Pancreas (tissue), 10 donors: ENCODE measurements at places on chromosomes 3 and 15. TPM values are rescaled to one million over a fixed set of nuclear protein-coding genes. Genes with fewer than 3 reads are reported as not detected.

Gene TRPM1
- not detected for polyA plus RNA-seq

Gene CPN2
- polyA plus RNA-seq: not detected

- no peak for DNase-seq
These were observed 28.6 kb upstream of the CLSTN2 start for GRCh38 chr3:139906418-139906817.

GRCh38 chr15:94080416-94080815 is 150.9 kb upstream of the MCTP2 start:
- no peak for DNase-seq

Gene RETNLB
- not detected for polyA plus RNA-seq

DNA sequence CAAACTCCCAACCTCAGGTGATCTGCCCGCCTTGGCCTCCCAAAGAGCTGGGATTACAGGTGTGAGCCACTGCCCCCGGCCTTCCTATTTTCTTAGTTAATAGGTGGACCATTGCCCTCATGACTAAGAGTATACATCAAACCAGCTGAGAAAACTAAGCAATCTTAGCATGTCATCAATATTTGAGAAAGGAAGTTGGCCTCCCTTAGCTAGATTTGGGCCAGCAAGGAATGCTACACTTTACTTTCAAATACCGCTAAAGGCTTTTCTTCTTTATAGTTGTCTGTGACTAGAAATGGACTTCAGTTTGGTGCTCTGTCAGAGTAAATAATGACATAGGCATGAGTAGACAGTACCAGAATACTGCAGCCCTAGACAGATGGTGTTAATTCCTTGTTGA is 199.3 kb downstream of the GAP43 start:
- DNase-seq: no peak

Gene SERINC4
- 0.47 TPM for polyA plus RNA-seq
